ENCODE measurements at places on chromosomes 5 and 9.

DNA sequence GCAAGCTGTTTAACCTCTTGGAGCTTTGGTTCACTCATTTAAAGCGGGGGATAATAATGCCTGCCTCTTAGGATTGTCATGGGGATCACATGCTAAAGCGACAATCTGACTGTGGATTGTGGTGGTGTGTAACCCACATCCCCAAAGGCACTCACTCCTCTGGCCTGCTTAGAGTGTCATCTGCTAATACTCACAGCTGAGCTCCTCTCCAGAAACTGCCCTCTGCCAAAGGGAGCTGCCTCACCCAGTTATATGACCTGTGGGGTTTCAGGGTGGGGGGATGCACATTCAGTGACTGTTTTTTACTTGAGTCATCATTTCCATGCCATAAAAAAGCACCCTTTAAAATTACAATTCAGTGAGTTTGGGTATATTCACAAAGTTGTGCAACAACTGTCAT, 110.0 kb upstream of the SPOCK1 start:
- no peak for DNase-seq

DNA sequence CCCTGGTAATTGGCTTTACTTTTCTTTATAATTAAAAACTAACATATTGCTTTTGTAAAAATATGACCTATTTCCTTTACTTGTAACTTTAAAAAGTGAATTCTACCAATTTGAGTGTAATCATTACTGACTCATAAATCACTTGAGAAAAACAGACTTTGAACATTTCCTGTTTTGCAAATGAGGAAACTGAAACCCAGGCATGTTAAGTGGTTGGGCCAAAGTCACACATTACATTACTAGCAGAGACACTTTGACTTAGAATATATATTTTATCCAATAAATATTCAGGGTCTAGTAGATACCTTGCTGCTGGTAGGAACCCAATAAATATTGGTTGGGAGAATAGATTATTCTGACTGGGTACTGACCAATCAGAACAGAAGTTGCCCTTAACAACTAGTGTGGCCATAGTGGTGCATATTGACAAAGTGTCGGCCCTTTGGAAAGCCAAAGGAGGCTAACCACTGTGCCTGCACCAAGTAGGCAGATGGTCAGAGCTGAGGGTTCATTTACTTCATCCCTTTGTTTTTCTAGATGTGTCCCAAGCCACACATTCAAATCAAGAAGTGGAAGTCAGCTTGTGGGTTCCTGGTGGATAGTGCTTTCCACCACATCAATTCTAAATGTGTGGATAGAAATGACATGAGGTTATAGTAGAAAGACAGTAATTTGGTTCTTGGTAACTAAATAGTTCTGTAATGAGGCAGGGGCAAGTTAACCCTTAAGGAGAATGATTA, 365.1 kb upstream of the RIOK2 start:
- no peak for DNase-seq

GRCh38 chr5:93925321-93925720, 183.9 kb upstream of the POU5F2 start:
- no peak for DNase-seq

GRCh38 chr5:57102905-57103255, 71.0 kb upstream of the GPBP1 start:
- DNase-seq = no peak

DNA sequence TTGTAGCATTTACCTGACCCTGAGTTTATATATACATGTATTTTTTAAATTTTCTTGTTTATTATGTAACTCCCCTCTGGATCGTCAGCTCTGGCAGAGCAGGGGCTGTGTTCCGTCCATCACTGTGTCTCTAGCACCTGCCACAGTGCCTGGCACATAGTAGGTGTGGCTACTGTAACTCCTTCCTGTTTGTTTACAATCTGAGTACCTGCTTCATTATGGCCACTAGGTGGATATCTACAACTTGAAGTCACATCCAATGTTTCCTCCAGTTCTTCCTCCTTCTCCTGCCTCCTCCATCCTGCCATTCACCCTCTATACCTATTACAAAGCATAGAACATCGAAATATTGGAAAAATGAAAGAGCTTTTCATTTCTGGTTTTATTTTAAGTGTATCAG, 14.2 kb upstream of the PPP1R2B start:
- DNase-seq = no peak

- DNase-seq = no peak
Observed at GRCh38 chr5:146025114-146025680, 80.2 kb downstream of the PLAC8L1 start.

GRCh38 chr5:57416278-57416994, 66.2 kb downstream of the ACTBL2 start:
- no peak for DNase-seq

DNA sequence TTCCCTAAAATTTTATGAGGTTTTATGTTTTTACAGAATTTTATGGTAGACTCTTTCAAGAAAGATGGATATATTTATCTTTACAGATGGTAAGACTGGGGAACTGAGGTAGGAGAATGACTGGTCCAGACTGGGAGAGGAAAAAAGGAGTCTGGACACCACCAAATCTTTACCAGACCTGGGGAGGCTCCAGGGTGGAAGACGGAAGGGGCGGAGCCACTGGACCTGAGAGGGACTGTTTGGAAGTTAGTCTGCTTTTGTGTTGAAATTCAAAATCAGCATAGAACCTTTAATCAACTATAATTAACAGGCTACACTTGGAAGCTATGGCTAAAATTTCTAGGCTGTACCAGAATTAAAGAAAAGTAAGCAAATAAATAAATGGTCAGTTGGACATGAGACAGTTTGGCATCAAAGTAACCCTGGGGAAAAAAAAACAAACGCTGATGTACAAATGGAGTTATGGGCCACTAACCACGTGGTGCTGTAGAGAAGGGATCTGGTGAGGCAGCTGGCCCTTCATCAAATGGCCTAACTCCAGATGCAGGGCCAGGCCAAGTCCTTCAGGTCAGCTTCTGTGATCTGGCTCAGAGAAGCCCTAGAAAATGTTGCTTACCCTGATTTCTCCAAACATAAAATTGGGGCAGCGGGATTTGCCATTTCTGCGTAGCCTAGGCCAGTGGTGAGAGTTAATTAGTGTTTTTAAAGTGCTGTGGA, 155.1 kb downstream of the ARSB start:
- no peak for DNase-seq

DNA sequence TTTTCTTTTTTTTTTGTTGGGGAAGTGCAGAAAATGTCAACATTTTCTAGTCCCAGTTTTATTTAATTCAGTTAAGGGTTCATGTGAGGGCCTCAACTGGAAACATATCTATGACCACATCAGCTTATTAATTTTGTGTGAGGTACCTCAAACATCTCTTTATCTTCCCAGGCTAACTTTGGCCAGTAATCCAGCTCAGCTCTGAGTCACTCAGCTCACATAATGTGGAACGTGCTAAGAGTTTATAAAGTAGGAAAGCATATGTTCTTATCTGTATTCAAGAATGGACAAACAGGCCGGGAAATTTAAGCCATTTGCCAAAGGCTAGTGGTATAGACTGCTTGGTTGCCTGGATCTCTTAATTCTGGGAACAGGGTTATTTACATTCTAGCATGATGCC, 118.4 kb downstream of the INSYN2B start:
- no peak for DNase-seq

GRCh38 chr5:1950708-1951103, 68.0 kb upstream of the IRX4 start:
- DNase-seq = no peak

DNA sequence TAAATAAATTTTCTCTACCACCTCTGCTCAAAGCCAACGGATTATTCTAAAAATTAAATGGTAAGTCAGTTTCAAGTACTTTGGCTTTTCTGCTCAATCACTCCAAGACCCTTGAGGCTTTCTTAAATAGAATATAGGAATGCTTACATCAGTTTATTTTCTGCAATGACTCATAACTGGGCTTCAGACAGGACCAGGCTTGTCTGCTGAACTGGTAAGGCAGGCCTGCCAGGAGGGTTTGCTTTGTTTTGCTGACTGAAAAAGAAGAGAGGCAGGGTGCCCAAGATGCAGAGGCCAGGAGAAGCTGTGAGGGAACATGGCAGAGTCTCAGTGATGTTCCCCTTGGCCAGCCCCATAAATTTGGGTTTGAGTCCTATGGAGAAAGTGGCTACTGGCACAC, 60.3 kb upstream of the EPB41L4A start:
- DNase-seq = no peak

DNA sequence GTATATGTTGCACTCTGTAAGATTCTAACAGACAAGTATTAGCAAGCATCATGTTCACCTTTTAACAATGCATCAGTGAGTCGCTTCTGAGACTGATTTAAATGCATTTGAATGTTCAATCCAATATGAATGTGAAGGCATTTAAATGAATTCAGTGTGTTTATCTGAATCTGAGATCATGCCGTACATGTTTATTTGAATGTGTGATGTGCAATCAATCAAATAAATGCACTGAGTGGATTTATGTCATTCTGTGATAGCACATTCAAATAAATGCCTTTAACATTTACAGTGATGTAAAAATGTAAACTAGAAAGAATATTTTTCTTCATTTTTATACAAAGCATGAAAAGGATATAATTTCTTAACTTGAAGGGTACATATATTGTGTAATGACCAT, 1063.5 kb upstream of the NUDT12 start:
- no peak for DNase-seq

GRCh38 chr9:86513429-86513828, 159.2 kb upstream of the TUT7 start:
- no peak for DNase-seq

DNA sequence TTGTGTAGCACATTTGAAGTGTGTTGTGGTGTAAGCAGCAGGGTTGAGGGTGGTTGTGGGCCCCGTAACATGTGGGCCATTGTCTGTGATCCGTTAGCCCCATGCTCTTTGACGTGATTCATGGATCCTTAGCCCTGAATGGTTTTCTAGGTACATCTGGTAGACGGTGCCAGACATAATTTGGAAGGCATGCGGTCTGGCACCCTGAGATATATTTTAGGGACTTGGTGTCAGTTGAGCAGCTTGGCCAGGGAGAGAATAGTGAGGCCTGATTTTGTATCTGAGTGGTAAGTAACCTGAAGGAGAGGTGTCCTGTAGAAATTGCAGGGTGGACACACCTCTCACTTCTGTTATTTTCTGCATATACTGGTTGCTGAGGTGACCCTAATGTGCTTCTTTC, 10.9 kb downstream of the SH3GL2 start:
- no peak for DNase-seq

DNA sequence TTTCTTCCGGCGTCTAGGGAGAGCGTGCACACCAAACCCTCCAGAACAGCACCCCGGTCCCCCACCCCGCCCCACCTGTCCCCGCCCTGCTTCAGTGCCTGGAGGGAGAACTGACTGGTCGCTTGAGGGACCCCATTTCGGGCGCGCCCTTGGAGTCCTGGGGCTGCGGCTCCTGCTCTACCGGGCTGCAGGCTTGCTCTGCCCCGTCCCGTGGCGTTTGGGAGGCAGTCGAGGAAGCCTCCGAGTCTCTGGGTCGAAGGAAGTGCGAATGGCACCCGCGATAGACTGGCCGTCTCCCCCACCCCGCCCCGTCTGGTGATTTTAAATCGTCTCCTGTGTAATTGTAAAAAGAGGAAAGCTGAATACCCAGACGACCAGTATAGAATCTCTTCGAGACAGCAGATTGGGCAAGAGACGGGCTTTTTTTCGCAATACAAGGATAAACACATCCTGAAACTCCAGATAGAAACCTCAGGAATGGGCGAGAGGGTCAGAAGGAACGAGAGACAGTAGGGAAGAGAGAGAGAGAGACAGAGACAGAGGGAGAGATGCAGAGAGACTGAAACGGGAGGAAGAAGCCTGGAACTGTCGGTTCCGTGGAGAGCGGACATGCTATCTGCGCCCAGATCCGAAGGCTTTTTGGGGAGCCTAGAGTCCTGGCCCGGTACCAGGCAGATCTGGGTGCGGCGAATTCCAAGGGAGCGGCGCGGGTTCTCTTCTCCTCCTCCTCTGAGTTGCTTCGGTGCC, 9.9 kb downstream of the PRDM6 start:
- no peak for DNase-seq

DNA sequence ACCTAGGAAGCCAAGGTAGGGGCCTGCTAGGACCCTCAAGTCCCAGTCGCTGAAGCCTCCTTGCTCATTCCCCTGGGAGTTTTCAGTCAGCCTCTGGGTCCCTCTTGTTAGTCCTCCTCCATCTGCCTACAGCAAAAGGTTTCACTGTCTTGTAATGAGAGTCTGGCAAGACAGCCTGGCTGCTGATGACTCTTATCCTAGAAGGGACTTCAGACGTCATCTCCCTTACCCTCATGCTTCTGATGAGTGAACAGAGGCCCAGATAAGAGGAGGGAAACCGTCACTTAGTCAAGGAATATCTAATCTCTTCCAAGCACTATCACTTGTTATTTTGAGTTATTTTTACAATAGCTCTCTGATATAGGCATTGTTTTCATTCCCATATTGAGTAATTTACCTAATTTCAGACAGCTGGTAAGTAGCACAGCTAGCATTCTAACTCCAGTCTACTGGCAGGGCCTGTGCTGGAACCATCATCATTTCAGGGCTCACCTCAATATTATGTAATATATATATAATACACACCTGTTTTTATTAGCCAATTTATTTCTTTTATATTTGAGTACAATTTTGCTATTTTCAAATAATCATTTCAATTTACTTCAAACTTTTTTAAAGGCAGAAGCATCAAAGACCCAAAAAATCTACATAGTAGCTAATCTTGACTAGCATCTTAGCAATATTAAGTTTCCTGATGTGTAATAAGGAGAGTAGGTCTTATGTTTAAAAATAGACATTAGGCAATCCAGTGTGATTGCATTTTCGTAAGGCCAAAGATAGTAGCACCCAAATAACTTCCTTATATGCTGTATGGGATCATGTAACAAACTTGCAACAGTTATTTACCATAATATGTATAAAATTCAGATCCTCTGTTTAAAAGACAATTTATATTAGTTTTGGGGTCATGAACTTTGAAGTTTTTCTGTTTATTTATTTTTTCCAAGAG, 7.9 kb downstream of the CMYA5 start:
- no peak for DNase-seq

DNA sequence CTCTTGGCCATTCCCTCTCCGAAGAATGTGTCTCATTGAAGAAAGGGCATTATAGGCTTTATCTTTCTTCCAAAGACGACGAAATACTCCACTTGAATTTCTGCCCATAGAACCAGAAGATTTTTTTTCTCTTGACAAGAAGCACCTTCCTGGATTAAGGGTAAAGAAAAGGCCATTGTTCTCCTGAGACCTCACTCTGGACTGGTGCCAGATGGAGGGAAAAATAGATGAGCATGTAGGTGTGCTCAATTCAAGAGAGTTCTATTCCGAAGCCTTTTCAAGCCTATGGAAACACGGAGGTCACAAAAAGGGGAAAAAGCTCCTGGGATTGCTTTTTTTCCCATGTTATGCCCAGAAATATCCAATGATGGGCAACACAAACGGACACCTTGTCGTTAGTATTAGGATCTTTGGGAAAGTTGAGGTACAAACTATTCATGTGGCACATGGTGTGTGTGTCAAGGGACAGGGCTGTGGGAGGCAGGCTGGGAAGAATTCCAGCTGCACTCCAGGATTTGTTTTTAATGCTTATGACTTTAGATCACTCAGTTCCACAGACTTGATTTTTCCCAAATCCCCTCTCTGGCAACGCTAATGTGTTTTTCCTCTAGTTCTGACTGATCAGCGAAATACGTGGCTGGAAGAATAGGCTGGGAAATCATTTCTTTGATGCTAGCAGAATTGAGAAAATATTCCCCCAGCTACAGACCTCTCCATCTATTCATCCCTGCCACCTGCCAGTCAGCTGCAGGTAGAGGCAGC, 89.9 kb downstream of the SIL1 start:
- no peak for DNase-seq
